Stimulated activated CD8-positive, alpha-beta memory T cell treated with anti-CD3 and anti-CD28 coated beads, Interleukin-15, amount 100 ng/mL, for 4 hours (primary cell): ENCODE measurements at places on chromosomes 3 and 15.

GRCh38 chr3:33722626-33723370 lies 4.7 kb upstream of the CLASP2 start:
- DNase-seq: no peak

DNA sequence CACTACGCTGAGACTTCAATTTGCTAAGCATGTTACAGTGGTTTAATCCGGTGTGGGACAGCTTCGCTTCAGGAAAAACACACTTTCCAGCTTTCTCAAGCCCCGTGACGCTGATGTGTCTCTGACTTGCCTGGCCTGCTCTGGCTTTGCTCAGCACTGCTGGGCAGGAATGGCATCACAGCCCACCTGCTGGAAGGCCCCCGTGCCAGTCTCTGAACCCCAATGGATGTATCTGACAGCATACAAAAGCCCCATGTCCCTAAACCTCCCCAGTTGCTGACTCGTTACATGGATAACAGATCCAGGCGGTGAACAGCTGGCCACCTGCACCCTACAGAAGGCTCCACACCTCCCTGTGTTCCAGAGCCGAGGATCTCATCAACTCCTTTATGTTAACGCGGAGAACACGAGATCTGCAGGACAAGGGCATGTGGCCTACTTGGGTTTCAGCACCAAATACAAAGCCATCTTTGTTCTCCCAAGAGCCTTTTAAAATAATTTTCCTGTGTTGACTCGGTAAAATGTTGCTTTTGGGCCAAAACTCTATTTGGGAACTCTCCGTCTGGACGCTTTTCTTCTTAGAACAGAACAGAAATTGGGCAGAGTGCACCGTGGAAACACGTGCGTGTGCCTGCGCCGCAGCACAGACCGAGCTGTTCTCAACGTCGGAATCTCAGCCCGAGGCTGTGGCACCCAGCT lies 61.4 kb downstream of the ATP10A start:
- DNase-seq: no peak

DNA sequence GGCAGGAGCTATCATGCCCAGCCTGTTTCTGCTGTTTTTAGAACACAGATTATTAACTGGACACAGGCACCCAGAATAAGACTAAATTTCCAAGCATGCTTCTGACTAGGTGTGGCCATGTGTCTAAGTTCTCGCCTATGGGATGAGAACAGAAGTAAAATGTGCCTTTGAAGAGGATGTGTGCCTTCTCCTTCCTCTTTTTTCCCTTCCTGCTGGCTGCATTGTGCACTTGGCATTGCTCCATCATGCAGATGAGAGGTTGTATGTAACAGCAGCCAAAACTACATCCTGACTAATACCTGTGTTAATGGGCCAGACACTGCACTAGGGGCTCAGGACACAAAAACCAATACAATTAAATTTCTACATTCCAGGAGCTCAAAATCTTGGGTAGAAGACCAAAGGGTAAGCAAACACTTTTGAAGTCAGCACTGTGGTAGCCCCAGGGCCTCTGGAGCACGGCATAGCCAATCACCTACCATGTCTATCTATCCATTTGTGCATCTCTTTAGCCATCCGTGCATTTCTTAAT lies 40.9 kb upstream of the RNU6-1 start:
- no peak for DNase-seq

- DNase-seq: no peak
Observed at GRCh38 chr15:101242999-101243336, 8.9 kb downstream of the CHSY1 start.

- DNase-seq: no peak
Observed at GRCh38 chr3:121781611-121782010, 32.1 kb upstream of the GOLGB1 start.

- no peak for DNase-seq
Observed at GRCh38 chr15:50163719-50164410, 18.1 kb upstream of the SLC27A2 start.

- no peak for DNase-seq
Observed at GRCh38 chr3:96000966-96001365, 813.4 kb upstream of the EPHA6 start.

DNA sequence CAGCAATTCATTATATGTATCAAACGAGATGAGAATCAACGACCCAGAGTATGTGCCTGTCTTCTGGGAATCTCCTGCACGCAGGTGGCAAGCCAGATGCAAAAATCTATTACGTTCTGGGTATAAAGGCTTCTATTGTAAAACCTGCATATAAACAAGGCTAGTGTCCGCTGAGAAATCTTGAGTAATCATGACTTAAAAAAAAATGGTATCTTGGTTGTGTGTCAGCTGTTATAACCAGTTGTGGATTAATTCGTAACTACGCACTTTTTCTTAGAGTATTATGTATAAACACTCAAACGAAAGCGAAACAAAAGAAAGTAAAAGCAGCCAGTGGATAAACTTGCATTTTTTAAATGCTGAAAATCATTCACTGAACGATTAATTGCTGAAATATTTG lies 509.1 kb downstream of the RSL24D1 start:
- no peak for DNase-seq

DNA sequence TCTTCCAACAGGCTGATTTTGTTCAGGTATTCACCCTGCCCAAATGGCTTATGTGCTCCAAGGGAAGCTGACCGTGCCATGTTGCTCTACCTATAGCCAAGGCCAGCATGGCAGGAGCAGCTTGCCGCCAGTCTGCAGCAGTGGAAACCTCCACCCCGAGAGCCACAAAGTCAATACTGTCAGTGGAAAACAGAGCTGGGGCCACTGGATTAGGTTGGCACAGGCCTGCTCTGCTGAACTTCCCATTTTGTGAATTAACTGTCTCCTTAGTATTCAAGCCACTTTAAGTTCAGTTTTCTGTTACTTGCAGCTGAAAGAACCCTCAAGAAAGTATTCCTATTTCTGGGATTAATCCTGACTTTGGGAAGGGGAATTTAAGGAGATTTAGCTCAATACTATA lies 63.8 kb upstream of the XCR1 start:
- no peak for DNase-seq

GRCh38 chr15:82530606-82531379 lies 9.5 kb downstream of the RPS17 start:
- peak; percentile 50 for DNase-seq

DNA sequence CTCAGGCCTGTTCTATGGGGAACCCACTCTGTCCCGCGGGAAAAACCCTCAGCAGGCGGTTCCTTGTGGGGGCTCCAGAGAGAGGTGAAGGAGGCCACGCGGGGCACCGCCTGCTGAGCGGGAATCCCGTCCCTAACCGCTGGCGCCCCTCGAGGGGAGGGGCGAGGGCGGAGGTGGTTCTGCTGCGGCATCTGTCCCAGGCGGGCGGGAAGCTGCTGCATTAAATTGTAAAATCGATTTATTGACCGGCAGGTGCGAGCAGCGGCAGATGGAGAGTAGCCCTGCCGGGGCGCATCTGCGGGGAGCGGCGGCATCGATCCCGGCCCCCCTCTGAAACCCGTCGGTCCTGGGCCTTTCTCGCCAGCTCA lies 3.7 kb upstream of the DLL4 start:
- DNase-seq: no peak

- no peak for DNase-seq
Observed at GRCh38 chr3:155079746-155080487, at the start of gene MME. Gene MME, plus strand, starts transcription at chr3:155080319. Its CDS starts 3,849 bp downstream, at chr3:155084168.

DNA sequence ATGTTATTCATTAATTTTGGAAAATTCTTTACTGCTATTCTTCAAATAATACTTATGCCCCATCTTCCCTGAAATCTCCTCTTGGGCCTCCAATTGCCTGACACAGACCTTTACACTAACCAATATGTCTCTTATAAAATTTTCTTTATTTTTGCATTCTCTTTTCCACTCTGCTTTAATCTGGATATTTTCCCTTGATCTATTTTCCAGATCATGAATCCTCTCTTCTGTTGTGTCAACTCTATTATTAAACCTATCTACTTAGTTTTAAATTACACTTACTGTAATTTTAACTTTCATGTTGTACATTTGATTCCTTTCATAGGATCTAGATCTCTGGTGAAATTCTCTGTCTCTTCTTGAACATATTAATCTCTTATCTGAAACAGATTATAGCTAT lies 278.7 kb downstream of the FHIT start:
- no peak for DNase-seq

DNA sequence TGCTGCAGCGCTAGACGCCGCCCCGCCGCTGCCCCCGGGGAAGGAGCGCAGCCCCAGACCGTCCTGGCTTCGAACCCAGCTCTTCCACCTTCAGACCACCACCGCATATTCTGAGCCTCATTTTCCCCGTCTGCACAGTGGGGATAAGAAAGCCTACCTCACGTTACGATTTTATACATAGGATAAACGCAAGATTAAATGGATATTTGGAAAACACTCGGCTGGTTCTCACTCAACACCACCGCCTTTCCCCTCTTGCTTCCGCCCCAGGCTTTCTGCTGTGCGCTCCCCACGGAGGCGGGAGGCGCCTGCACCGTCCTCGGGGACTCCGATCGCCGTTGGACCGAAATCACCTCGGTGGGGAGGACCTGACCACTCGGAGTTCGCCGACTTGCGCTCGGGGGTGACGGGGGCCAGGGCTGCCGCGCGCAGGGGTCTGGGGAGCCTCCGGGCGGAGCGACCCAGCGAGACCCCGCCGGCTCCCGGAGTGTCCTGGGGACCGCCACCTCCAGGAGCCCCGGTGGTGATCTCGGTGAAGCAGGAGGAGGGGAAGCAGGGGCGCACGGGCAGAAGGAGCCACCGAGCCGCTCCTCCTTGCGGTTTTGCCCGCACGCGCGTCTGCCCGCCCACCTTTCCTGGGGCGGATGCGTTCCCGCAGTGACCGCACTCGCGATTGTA lies 4.0 kb downstream of the FBXL22 start:
- DNase-seq: no peak

DNA sequence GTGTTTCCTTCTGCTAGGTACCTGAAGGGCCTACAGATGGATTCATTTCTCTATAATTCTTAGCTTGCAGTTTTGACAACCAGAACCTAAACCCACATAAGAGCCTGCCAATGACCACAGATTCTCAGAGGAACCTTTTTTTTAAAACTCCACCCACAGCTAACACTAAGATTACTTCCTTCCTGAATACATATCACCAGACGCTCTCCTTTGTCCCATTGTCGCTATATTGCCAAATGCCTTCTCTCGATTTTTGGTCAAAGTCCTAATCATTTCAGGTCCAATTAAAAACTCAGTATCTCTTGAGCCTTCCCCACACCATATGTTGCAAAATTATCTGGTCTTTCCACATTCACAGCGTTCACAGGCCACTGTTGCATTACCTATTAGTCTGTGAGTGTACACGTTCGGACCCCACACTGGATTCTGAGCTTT lies 12.4 kb downstream of the ZNF710 start:
- no peak for DNase-seq

- DNase-seq: no peak
Observed at GRCh38 chr3:128313071-128313725, 153.5 kb downstream of the DNAJB8 start.

- DNase-seq: no peak
Observed at GRCh38 chr3:172218350-172219323, 179.3 kb downstream of the FNDC3B start.

GRCh38 chr3:107395066-107395465 lies 17.8 kb downstream of the CCDC54 start:
- no peak for DNase-seq

DNA sequence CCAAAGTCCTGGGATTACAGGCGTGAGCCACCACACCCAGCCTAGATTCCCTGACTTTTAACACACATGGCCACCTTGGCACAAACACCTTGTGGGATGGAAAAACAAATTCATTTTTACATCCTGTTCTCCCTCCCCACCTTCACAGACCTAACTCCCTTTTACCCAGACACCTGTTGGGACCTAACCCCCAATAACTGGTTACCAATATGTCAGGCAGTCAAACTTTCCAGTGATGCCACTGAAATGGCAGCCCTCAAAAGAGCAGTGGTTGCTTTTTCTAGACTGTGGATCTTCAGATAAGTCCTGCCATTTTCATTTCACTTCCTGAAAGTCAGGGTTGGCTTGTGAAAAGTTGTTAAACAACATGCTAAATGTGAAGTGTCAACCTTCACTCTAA lies 34.9 kb downstream of the SIN3A start:
- DNase-seq: no peak

- no peak for DNase-seq
Observed at GRCh38 chr15:38324939-38325647, 72.5 kb downstream of the SPRED1 start.

- no peak for DNase-seq
Observed at GRCh38 chr15:45094358-45094730, 19.6 kb downstream of the DUOX2 start.

DNA sequence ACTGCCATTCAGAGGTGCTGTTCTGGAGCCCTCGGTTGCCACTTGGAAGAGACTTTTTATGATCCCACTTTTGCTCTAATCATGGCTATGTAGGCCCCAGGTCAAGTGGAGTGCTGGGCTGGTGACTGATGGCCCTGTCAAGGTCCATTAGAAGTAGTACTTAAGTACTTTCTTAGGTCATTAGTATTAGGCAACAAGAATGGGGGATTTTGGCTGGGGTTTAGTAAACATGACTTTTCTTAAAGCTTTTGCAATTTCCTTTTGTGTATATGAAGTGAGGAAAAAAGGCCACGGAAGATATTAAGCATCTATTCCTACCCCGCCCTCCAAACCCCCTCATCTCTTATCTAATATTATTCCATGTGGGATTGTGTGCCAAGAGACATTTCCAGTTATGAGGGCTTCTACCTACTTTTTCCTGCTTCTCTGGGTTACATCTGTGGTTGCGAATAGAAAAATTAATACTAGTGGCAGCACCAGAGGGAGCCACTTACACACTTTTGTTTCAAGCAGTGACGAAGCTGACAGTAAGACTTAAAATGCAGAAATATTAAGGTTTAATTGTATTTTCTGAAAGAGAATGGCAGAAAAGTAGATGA lies 13.9 kb downstream of the NLGN1 start:
- no peak for DNase-seq

DNA sequence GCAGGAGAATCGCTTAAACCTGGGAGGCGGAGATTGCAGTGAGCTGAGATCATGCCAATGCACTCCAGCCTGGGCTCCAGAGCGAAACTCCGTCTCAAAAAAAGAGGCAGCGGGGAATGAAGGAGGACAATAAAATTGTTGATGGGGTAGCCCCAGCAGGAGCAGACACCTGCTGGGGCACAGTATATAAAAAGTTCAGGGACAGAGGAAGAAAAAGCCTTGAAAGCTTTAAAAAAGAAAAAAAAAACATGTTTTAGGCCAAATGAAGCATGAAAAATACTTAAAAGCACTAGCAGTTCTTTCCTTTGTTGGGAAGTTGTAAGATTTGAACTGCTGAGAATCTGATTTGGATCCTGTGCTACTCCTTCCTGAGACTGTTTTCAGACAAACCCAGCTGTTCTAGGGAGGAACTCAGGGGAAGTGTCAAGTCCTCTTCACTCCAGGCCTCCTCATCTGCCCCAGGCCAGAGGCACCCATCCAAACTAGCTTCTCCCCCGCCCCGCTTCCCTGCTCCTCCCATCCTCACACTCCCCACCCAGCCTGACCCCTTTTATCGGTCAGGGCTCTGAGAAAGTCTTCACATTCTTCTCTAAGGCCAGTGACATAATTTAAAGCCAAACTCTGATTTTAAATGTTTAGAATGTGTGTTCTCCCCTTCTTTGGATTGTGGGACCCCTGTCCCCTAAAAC lies 4.9 kb downstream of the IL17RD start:
- no peak for DNase-seq

DNA sequence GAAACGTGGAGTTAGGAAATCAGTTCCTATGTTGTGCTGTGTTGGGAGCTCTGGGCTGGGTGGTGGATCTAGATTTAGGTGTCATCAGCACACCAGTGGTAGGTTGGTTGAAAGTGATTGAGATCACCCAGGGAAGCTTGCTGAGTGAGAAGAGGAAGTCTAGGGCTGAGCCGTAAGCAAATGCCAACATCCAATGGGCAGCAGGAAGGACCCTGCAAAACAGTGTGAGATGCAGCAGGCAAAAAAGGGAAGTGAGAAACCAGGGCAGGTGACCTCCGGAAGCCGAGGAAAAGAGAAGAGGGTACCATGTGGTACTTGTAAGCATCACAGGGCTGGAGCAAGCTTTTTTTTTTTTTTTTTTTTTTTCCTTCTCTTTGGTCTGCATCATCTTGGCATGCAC lies 15.9 kb upstream of the COPG1 start:
- no peak for DNase-seq
